ENCODE measurements at places on chromosomes 12 and 14.

- DNase-seq = no peak
Measured at GRCh38 chr12:77727442-77728001, 103.2 kb upstream of the NAV3 start.

- DNase-seq = no peak
Measured at GRCh38 chr12:23415180-23415579, 534.3 kb downstream of the SOX5 start.

DNA sequence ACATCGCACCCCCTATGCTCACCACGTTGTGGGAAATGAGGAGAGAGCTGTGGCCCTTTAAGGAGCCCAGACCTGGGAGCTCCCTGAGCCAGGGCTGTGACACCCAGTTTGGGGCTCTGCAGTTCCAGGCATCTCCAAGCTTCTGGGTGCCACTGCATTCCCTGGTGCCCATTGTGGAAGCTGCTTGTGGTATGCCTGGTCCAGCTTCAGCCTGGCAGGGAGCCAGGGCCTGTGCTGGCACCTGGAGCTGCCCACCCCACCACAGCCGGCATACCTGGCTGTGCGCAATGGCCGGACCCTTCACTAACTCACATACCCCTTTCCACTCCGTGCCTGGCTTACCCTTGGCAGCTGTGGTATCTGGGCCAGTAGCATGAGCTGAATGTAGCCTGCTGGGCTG, 107.9 kb upstream of the OR4E1 start:
- DNase-seq = no peak

GRCh38 chr14:103071544-103072251, 12.3 kb upstream of the LBHD2 start:
- DNase-seq = no peak

DNA sequence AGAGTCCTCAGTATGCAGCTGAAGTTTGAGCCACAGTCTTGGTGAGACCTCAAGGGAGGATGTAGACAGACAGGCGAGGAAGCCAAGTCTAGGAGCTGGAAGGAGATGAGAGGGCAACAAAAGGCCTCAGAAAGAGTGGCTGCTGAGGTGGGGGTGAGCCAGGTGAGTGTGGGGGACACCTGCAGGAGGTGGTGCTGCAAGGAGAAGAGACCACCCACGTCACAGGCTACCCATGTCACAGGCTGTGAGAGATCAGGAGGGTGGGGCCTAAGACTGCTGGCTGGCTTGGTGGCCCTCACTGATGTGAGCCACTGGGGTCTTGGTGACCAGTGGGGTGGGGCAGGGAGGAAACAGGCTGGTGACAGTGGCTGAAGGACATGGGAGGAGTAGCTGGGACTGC, 97.3 kb downstream of the KIF26A start:
- no peak for DNase-seq

GRCh38 chr12:110861729-110862128, 14.9 kb downstream of the CCDC63 start:
- no peak for DNase-seq

- DNase-seq = no peak
Measured at GRCh38 chr12:127980585-127980984, 286.4 kb upstream of the TMEM132C start.

DNA sequence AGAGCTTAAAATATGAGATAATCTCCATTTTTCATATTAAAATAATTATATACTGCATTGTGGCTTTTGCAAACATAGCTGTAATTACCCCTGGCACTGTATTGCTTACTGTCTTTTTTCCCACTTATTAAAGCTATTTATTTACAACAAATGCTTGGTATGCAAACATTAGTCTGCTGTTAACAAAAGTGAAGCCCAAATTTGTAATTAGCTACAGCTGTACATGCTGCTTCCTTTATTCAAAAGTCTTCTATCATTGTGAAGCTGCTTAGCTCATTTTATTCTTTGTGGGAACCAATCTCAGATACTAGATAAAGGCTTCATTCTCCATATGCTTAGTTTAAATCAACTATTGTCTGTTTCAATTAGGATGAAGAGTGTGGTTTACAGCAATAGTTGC, 425.8 kb upstream of the FOXG1 start:
- DNase-seq = no peak

GRCh38 chr12:91952916-91953315, 192.7 kb downstream of the BTG1 start:
- no peak for DNase-seq

DNA sequence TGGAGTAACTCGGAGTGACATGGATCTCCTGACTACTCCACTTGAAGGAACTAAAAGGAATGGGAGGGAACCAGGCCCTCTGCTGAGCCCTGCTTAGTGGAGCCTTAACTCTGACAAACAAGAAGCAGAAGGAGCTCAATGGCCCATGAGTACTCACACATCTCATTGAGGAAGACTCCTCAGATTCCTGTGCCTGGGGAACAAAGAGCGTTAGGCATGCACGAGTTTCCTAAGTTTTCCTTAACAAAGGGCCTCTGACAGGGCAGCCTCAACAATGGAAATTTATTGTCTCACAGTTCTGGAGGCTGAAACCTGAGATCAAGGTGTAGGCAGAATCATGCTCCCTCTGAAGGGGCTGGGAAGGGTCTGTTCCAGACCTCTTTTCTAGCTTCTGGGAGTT, 185.7 kb upstream of the NTF3 start:
- no peak for DNase-seq

- no peak for DNase-seq
Measured at GRCh38 chr14:63910583-63911363, 58.0 kb downstream of the SYNE2 start.

- DNase-seq = no peak
Measured at GRCh38 chr12:41485203-41485602, 297.1 kb downstream of the PDZRN4 start.

DNA sequence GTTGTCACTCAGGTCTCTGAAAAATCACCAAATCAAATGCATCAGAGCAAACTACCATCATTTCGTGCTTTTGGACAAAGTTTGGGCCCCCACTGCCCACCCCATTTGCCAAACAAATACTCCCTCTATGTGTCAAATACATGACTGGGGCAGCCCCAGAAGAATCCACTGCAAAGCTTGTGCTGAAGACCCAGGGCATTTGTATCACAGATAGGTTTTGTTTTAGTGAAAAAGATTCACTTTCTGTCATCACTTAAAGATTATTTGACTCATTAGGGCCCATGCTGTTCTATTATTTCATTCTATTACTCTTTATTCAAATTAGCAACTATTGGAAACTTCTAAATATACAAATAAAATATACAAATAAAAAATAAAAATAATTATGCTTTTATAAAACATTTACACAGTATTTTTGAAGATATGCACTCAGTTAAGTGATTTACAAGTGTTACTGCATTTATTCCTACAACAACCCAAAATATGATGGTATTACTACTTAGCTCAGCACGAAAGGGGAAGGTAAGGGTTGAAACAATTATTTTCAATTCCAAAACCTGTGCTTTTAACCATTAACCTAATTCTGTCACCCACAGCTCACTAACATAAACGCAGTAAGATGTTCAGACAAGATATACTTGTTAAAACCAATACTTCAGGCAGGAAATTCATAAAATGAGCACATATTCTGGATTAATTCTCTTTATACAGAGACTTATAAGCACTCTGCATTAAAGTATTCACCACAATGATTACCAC, 36.5 kb downstream of the LRIG3 start:
- no peak for DNase-seq

GRCh38 chr14:67192366-67192765, 3.1 kb downstream of the GARIN2 start:
- DNase-seq = no peak

DNA sequence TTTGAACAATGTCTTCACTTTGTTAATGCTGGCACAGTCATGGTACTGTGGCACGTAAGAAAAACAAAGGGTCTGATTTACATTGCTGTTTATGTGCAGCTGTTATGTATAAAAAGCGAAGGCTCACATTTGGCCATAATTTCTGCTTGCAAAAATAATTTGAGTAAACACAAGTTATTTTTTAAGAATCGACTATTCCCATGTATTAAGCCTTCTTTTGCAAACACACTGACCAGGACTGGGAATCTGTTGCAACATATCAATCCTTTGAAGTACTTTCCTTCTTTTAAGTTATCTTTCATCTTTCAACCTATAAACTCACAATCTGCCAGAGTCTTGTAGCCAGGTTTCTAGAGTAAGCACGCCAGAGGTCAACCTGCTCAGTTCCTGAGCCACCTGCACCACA, 145.4 kb upstream of the BMP4 start:
- DNase-seq = no peak

DNA sequence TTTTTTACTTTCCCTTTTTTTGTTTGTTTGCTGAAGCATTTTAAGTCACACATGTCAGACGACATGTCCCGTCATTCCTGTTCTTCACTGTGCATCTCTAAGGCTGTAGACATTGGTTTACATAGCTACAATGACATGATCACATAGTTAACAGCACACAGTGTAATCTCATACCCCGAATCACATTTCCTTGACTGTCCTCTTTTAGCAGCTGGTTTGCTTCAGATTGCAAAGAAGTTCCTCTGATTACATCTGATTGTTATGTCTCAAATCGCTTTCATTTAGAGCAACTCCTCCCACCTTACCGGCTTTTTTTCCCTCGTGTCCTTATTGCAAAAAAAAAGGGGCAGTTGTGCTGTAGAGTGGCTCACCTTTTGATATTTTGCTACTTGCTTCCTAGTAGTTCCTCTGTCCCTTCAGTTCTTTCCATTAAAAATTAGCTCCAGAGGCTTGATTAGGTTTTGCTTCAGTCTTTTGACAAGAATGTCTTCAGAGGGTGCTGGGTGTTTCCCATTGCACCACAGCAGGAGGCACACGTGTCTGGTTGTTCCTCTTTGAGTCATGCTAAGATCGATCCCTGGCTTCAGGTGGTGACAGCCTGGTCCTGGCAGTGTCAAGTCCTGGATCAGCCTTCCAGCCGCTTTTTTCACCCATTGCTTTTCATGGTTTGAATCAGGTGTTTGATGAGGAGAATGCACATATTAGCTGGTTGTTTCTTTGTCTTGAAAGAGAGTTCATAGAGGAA, 35.0 kb downstream of the ZNF664 start:
- no peak for DNase-seq

All from fibroblast of the conjunctiva (primary cell).